HFFc6 (cell line): ENCODE measurements at places on chromosomes 5 and 9.

GRCh38 chr5:149175346-149176105 is 34.2 kb downstream of the ABLIM3 start:
- DNase-seq, result no peak
- peaks cover 83% of the 10 kb centered on the region for H3K4me1 ChIP-seq
- H3K27ac ChIP-seq, result peak overlapping the region; percentile 97
- peaks cover 10% of the 10 kb centered on the region for H3K36me3 ChIP-seq

DNA sequence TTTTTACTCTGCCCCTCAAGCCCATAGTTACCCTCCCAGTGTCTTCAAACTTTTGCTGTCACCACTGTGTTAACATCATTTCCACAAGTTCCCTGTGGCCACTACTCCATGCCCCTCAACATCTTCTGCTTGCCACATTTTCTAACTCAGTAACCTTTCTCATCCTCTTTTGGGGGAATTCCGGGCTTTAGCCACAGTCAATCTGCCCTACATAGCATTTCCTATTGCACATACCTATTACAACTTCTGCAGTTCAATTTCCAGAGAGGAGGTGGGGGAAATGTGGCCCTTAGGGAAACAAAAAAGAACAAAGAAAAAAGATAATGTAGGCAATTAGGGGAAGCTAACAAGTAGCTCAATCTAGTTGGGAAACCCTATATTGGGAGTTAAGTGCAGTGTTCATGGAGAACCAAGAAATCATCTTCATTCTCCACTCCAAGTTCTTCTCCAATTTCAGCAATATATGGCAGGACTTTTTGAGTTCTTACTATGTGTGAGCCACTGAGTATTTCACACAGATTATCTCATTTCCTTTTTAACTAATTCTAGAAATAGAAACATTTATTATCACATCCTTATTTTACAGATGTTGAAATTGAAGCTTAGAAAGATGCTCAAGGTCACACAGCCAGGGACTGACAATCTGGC is 40.2 kb upstream of the LPAR1 start:
- H3K4me3 ChIP-seq, result no peak overlapping the region
- no peak overlapping the region for H3K27ac ChIP-seq
- no peaks in the 10 kb centered on the region for H3K27me3 ChIP-seq
- H3K4me1 ChIP-seq, result peaks cover 17% of the 10 kb centered on the region

- H3K27ac ChIP-seq, result no peak overlapping the region
- no peak overlapping the region for H3K4me3 ChIP-seq
- H3K4me1 ChIP-seq, result no peaks in the 10 kb centered on the region
- no peaks in the 10 kb centered on the region; the same call in 1 of the 2 replicates for H3K27me3 ChIP-seq
- H3K36me3 ChIP-seq, result no peaks in the 10 kb centered on the region
These were observed 9.5 kb upstream of the COMMD10 start for GRCh38 chr5:116075191-116075831.

- DNase-seq, result no peak
- no peaks in the 10 kb centered on the region for H3K36me3 ChIP-seq
- peaks cover 2% of the 10 kb centered on the region; the same call in 1 of the 2 replicates for H3K27me3 ChIP-seq
- no peak overlapping the region for H3K27ac ChIP-seq
These were observed 103.1 kb upstream of the SMC2 start for GRCh38 chr9:103991001-103991400.
